Esophagus squamous epithelium (tissue), 5 donors: ENCODE measurements at places on chromosomes 12 and 14. TPM values are rescaled to one million over a fixed set of nuclear protein-coding genes. Genes with fewer than 3 reads are reported as not detected.

Gene MYO1H
- not detected for total RNA-seq

GRCh38 chr12:132309596-132310086 is 19.7 kb downstream of the GALNT9 start:
- no peak for DNase-seq

DNA sequence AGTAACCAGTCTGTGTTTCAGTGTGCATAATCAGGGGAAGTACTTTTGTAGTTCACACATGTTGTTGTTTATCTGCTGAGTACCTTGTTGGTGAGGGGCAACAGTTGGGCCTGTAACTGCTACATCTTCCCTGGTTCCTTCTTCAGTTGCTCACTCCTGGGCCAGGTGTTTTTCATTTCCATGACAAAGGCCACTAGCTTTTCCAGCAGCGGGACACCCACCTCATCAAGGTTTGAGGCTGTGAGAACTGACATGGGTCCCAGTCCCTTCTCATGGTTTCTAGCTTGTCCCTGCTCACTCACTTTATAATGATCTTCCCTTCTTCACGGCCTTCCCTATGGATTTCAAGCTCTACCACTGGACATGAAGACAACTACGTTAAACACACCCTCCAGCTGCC is 1.5 kb upstream of the NOXRED1 start:
- DNase-seq = no peak

GRCh38 chr14:87566991-87567390 is 426.0 kb downstream of the GALC start:
- no peak for DNase-seq

- no peak for DNase-seq
Observed at GRCh38 chr12:69179786-69180185, 59.6 kb upstream of the CPSF6 start.

- DNase-seq = no peak
Observed at GRCh38 chr12:80116735-80117134, 17.4 kb downstream of the OTOGL start.

DNA sequence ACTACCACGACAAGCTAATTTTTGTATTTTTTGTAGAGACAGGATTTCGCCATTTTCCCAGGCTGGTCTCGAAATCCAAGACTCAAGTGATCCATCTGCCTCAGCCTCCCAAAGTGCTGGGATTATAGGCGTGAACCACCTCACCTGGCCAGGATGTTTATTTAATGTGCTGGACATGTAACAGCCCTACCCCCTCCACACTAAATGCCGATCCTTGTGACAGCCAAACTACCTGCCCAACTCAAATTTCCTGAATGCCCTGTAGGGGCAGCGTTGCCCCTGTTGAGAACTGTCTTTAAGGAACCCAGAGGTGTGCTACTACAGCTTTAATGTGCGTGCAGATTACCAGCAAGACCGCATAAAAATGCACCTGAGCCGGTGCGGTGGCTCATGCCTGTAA is 48.1 kb downstream of the KCNK13 start:
- no peak for DNase-seq

GRCh38 chr12:131808744-131809371 is 19.3 kb upstream of the MMP17 start:
- no peak for DNase-seq

- DNase-seq = no peak
Observed at GRCh38 chr14:26427097-26427496, 170.7 kb downstream of the NOVA1 start.

GRCh38 chr12:25829192-25829591 is 129.3 kb upstream of the RASSF8 start:
- DNase-seq = no peak

GRCh38 chr14:35594616-35595015 is 60.7 kb downstream of the INSM2 start:
- DNase-seq = no peak

Gene PMEL
- total RNA-seq = 0.48 TPM

Gene SLC6A13
- total RNA-seq = not detected

GRCh38 chr12:78396538-78396937 is 468.0 kb upstream of the SYT1 start:
- no peak for DNase-seq

DNA sequence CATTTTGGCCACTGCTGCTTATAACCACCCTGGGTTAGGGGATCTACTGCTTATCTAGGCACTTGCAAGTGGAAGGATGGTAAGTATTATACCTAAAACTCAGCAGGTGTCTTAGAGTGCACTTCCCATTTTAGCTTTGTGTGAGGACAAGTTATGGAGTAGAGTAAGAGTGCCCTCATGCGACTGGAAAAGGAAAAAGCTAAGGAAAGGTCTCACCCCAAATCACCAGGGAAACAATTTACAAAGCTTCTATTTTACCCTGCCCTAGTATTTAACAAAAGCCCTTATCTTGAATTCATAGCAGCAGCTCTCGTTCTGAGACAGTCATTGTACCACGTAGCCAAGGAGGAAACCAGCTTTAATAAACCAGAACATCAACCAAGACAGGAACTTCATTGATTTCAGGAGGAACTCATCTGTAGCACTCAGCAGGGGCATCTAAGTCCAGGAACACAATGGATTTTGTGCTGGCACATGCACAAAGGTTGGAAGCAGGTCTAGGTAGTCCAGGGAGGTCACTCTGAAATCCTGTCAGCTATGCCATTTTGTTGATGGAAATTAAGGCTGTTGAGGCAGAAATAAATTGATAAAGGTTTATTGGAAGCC is 2.9 kb downstream of the RDH12 start:
- no peak for DNase-seq

- DNase-seq = no peak
Observed at GRCh38 chr12:93032758-93033157, 103.7 kb upstream of the EEA1 start.

Gene SETD1B
- 10.7 TPM for total RNA-seq

DNA sequence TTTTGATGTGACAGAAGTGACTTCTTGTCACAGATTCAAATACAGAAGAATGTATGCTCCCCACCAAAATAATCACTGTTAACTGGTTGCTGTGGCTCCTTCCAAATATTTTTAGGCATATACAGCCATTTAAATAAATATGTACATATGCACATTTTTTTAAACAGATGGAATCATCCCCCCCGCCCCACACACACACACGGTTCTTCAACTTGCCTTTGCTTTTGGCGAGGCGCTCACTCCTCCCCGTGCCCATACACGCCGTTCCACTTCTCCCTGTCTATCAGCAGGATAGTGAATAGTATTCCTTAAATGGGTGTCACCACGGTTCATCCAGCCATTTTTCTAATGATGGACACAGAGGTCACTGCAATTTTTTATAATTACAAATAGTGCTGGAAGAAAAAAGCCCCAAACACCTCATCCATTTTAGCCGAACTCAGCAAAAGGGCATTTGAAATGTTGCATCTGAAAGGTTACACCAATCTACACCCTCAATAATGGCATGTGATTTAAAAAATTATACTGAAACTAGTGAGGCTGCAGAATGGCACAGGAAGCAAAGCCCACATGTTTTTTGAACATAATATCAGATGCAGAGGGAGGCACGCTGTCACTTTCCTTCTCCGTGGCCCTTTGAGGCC is 39.2 kb upstream of the MEG3 start:
- DNase-seq = no peak

GRCh38 chr12:38053655-38054464 is 262.7 kb upstream of the ALG10B start:
- DNase-seq = no peak

Gene P3H3
- total RNA-seq = 2.8 TPM

DNA sequence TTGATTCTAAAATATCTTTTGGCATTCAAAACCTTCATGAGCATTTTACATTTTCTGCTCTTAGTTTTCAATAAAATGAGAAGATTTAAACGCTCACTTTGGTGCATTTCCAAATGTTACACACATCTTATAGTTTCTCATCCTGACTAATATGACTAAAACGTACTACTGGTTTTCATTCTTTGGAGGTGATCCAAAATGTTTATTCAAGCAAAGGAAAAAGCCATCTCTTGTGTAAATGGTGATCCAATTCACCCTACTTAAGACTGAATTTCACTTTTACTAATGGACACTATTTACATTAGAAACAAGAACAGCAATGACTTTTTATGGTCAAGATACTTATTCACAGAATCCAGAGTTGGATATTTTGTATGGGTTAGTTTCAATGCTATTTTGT is 86.6 kb downstream of the KITLG start:
- no peak for DNase-seq

Gene SERPINA12
- not detected for total RNA-seq

- no peak for DNase-seq
Observed at GRCh38 chr14:53943751-53944083, 12.9 kb downstream of the BMP4 start.

Gene STYK1
- total RNA-seq = 7.8 TPM

Gene NOXRED1
- not detected for total RNA-seq

- DNase-seq = no peak
Observed at GRCh38 chr14:40222996-40223395, 790.8 kb upstream of the FBXO33 start.

Gene PSME2
- 44.4 TPM for total RNA-seq

DNA sequence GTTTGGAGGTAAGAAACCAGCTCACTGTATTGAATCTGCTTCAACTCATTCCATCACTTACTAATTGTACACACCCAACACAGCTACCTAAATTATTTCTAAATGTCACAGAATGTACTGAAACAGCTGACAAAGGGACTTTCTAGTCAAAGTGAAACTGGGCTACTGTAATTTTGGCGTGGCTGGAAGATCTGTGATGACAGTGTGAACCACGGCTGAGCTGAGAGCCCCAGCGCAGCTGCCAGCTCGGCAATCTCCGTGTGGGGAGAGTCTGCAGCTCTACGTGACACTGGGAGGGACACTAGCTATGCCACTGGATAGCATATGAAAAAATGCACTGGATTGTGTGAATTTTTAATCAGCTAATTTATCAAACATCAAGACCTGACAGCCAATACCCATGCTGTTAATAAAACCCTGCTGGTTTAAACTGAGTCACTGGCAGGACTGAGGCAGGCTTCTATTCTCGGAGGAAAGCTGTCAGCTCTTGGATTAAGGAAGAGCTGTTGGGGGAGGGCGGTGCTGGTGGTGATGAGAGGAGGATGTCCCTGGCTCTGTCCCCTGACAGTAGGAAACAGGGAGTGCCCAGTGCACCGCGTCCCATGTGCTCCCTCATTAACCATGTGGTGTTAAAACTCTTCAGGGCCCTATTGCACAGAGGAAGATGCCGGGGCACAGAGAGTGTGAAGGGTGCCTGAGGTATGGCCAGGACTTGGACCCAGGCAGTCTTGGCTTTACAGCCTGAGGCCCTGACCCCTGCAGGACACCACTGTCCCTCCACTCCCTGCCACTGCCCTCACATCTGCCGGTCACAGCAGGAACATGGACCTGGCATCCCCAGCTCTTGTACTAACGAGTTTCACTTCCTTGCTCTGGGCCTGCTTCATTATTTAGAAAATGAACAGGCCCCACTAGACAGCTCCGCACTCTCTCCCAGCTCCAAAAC is 13.3 kb downstream of the SLC15A4 start:
- DNase-seq = no peak

Gene EML5
- 1.6 TPM for total RNA-seq

Gene TAS2R8
- total RNA-seq = not detected

DNA sequence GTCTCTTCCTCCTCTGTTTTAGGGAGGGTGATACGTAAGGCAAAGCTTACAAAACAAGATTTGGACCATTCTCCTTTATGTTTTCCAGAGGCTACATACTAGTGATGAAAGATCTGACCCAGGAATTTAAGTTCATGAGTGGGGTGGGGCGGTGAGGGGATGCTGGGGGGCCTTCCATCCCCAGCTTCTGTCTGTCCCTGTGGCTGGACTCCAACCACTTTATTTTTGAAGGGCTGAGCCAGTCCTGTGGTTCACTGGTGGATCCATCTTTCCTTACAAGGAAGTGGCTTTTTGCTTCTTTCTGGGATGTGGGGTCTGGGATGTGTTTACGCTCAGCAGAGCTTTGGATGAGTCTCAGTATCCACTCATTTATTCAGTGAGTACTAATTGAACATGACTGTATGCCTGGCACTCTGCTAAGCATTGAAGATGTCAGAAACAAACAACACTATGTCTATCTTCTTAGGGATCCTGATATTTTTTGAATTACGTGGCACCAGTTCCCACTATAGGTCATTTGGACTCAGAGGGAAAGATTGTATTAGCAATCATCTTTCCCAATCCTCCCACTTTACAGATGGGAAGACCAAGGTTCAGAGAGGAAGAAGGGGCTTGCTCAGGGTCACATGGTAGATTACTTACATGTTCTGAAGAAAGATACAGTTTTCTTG is 291.8 kb upstream of the TBX3 start:
- DNase-seq = no peak

Gene NR2C1
- 13.3 TPM for total RNA-seq

Gene OR4Q3
- total RNA-seq = not detected

DNA sequence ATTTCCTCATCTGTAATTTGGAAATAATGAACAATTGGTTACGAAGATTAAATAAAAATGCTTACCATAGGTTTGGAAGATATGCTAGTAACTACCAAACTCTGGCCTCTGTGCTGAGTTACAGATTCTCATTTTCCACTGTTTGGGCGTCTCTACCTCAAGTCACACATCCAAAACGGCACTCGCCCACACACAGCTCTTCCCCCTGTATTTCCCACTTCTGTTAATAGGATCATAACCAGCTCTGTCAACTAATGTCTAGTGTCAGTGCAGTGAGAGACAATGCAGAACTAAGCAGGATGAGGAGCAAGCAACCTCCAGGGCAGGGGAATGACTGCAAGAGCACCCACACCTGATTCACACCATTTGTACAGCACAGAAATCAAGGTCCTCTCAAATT is 10.9 kb upstream of the SYCP3 start:
- DNase-seq = no peak

Gene PABPN1
- 28.2 TPM for total RNA-seq

DNA sequence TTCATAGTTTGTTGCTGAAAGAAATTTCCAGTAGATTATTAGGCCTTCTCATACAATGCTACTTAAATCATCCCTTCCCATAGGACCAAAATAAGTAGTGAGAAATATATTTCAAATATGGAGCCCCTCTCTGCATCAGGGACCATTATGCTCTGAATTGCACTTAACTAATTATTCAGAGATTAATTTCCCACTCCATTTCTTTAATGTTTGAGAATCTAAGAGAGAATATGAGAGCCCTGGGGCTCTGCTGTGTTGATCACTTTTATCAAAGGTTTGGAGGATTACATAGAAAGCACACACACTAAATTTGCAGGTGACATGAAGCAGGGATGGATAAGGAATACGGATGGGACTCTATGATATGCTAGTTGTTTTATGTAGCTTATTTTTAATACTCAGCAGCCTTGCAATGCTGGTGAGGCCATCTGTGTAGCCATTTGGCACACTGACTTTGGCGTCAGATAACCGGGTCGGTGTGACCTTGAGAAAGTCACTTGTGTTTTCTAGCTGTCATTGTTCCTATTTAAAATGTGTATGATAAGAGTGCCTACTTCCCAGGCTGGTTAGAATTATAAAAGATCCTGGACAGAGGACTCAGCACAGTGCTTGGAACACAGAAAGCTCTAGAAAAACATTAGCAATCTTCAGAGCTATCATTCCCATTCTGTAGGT is 49.9 kb upstream of the FBXO21 start:
- DNase-seq = no peak

- no peak for DNase-seq
Observed at GRCh38 chr12:131448254-131448795, 262.6 kb upstream of the SFSWAP start.

Gene NKX2-1
- not detected for total RNA-seq
